GM12878 (cell line): ENCODE measurements at places on chromosomes 5 and 9.

DNA sequence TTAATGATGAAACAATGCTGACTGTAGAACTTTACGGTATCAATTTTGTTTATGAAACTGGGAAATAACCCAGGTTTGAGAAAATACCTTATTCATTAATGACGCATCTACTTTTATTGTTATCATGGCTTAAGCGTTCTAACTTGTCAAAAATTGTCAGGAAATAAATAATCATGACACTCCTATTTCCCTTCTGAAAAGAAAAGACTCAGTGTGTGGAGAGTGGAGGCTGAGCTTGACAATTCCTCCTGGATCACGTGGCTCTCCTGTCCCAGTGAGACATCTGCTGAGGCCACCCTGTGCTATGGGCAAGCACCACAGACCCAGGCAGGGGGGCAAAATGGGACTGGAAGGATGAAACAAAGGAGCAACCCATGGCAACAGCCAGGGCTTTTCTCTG, 466.4 kb downstream of the ZNF608 start:
- no peak for DNase-seq

- no peak for DNase-seq
These were observed 65.9 kb downstream of the ITGA1 start for GRCh38 chr5:52853650-52854049.

DNA sequence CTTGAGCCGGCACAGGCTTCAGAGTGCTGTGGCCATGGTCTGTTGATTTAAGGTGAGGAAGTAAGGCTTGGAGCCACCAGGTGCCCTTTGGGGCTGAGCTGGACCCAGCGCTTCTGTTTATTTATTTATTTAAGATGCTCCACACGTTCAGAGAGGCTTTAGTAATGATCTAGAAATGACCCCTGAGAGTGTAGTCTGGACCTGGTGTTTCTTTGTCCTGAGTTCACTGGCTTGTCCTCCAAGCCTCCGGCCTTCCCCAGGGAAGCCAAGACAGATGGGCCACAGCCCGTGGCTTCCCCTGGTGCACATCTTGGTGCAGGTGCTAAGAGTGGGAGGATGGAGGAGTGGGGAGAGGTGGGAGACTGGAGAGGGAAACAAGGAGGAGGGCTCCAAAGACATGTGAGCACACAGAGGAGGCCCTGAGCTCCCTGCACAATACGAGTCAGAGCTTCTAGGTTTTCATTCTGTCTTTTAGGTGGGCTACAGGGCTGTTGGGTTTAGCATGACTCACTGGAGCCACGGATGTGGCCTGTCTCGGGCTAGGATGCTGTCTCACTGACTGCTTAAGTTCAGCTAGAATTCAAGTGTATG, 56.9 kb downstream of the AHRR start:
- no peak for DNase-seq

GRCh38 chr5:81208904-81209303, 24.2 kb upstream of the CKMT2 start:
- no peak for DNase-seq

DNA sequence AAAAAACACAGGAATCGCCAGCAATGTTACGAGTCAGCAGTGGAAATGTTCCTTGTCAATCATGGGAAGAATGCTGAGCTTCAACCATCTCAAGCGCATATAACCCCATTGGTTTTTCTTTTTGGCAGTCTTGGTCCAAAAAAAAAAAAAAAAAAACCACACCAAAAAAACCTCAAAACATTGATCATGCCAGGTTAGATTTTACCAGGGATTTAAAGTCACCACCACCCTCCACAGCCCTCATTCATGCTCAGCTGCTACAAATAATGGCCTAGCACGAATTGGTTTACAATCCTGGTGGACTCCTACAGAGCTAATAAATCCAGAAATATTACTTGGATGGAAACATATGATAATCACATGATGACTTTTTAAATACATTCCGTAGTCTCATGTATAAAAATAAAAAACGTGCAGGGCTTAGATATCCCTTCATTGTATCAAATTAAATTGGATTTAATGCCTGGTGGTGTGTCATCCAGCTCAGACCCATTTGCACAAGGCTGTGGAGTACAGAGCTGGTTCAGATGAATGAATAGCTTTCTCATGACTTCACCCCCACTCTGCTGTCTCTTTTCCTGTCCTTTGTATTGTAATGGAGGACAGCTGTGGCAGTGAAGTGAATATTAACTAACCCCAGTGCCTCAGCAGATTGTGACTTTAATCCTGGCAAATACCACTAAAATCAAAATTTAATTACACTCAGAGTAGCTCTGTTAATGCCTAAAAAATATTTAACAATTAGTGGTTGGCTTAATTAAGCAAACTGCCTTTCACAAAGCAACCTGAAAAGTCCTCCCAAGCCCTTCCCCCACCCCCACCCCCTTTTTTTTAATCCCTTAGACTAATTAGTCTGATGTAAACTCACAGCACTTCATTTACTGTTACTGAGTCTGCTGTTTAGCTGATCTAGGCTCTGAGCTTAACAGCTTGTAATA, 626.5 kb upstream of the ZNF608 start:
- no peak for DNase-seq

GRCh38 chr9:126849591-126850225, 10.7 kb upstream of the ZBTB34 start:
- no peak for DNase-seq

GRCh38 chr9:38096238-38096805, 27.3 kb upstream of the SHB start:
- DNase-seq = no peak

- DNase-seq = no peak
These were observed 466.9 kb upstream of the ARRDC3 start for GRCh38 chr5:91850031-91850430.

- DNase-seq = no peak
These were observed 27.7 kb upstream of the TMEM250 start for GRCh38 chr9:136146126-136147037.

DNA sequence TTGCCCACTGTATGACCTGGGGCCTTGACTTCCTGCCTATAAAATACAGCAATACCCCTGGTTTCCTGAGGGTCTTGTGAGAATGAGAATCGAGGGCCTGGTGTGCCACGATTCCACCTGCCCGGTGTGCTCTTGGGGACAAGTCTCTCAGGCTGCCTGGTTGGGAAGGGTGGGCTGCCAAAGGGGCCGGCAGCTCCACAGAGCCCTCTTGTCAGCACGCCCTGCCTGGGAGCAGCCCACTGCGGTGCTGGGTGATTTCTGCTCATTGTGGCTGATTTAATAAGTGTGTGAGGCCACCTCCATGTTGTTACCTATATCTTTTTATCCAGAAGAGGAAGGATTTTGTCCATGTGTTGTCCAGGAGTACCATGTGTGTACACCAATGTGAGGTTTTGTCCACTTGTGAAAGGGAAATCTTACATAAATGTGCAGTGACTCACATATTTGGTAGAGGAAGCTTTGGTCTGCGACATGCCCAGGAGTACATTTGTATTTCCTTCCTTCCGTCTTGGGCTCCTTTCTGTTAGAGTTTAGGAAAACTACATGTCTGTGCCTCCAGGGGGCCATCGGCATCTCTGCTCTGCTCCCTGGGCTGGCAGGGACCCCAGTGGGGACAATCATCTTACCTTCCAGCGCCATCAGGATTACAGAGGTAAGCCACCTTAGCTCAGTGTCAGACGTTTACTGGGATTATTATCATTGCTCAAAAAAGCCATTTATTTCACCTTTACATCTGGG, 108.6 kb downstream of the PHF2 start:
- DNase-seq = no peak

DNA sequence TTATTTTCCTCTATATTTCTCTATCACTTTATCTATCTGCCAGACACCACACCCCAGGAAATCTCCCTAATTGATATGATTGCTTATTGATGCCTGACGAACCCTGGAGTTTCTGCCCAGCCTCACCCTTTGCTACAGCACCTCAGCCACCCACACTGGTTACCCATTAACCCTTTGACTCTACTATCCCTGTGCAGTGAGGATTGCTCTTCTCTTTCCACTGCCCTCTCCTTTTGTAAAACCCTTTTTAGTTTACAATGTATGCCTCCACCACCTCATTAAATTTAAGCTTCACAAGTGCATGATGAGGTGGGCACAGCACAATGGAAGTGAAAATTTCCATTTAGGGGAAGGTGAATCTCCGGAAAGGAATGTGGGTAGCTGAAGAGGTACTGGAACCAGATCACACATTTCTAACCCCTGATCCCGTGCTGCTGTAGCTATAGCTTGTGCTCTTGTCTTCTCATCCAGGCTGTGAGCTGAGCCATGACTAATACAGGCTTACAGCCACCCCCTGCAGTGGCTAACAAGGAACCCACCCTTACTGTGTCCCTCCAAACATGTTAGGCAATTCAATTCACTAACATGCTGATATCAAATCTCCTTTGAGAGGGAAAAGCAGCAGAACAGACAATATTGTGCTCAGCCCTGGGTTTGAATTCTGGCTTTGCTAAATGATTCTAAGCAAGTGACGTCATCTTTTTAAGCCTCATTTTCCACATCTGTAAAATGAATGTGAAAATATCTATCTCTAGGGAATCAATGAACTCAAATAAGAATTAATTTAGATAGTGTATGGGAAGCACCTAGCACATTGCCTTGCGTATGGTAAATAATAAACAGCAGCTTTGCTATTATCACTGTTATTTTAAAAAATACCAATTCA, 186.9 kb upstream of the TRIM32 start:
- no peak for DNase-seq

- no peak for DNase-seq
These were observed 1057.2 kb upstream of the EDIL3 start for GRCh38 chr5:85441853-85442252.

DNA sequence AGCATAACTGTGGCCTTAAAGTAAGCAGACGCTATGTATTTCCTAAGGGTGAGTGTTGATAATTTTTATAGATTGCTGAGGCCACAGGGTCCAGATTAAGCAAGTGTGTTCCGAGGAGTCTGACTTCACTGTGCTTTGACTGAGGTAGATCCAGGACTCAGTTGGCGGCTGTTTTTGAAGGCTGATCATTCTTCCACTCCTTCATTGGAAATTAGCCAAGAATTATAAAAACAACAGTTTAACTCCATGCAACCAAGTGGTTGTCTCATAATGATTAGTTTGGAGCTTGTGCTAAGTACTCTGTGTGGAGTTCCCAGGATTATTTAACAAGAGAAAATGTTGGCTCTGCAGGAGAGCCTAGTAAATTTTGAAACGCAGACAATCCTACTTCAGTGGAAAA, 19.1 kb downstream of the IQGAP2 start:
- DNase-seq = no peak

GRCh38 chr9:93253633-93254032, 69.7 kb downstream of the WNK2 start:
- DNase-seq = no peak

DNA sequence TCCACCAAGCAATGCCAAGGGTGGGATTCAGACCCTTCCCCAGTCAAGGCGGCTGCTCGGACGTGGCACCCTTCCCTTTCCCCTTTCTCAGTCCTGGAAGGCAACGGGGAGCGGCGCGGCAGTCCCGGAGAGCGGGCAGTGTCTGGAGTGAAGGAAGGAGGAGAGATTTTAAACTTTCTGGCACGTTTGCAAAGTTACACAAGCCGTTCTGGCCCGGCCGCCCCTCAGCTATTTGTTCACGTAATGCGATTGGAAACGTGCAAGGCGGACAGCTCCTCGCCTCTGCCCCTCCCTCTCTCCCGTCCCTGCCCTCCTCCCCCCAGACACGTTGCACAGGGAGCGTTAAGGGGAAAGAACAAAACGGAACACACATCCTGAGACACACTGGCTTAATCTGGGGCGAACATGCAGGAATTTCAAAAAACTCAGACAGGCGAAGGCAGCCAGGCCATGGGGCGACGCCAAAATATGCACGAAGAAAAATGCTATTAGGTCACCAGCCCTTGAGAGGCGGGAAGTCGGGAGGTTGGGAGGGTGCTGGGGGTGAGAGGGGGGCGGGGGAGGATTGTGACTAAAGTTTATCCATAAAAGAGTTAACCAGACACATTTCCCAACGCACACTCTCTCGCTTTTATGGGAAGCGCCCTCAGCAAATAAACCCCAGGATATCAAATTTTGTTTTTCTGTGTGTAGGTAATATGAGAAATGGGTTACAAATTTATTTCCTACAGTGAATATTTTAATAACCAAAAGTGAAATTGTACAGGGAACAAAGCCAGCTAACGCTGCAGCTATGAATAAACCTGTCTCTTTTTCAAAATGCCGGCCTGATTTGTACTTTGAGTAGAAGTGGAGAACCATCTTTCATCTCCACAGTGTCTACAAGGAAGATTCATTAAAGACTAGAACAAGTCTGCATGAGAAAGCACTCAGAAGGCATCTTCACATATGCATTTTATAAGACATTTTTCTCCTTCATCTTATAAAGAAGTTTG, at the start of gene LOX:
Gene LOX, minus strand, starts transcription at position 144 of the 995 bp plus-strand sequence. CDS start 274 bp downstream, outside the sequence.
- DNase-seq = no peak

DNA sequence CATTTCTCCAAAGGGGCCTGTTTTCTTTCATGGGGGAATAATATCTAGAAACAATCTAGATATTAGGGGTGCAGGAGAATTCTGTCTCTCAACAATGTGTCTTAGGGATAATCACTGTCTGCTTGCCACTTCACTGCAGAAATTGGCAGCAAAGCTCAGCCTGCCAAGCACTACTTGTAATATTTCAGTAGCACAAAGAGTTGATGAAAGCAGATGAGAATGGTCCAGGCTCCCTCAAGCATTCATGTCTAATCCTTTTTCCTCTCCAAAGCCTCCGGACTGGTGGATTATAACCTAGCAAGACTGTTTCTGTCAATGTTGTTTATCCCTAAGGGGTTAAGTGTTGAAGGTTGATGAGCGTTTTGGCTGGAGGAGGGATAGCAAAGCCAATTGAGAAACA, 13.3 kb upstream of the MPDZ start:
- DNase-seq = no peak

DNA sequence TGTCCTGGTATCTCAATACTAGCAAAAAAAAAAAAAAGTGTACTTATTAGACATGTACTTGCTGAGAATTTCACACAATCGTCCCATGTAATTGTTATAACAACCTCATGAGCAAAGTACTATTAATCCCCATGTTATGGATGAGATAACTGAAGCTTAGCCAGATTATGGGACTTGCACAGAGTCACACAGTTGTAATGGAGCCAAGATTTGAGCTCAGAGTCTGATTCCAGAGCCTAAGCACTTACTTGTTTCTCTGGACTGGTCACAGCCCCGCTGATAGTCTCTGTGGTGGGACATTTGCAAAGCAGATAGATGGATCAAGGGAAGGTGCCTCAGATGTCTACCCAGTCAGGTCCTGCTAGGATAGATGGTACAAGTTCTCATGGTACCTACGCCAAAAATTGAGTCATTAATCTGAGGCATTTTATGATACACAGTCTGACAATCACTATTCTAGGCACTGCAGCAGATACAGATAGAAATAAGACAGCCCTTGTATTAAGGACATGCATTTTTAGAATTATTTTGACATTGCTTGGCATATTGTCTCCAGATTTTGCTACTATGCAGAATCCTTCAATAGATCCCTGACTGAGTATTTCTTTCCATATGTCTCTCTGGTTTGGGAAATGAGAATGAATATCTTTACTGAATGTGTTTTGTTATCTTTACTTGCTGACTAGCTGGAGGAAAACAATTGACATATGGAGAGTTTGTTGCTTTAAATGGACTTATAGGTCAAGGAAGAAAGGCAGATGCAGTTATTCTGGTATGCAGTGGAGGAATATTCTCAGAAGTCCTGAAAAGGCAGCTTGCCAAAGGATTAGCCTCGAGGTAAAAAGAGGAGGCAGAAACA, 149.5 kb downstream of the ADAMTSL1 start:
- DNase-seq = no peak
